Left kidney (tissue), 8 donors: ENCODE measurements at places on chromosomes 1 and 21. TPM values are rescaled to one million over a fixed set of nuclear protein-coding genes. Genes with fewer than 3 reads are reported as not detected.

Gene DDI2
- polyA plus RNA-seq, result 28.1 TPM

Gene GJB5
- polyA plus RNA-seq, result 0.20 TPM

GRCh38 chr1:154751690-154752089 is 118.4 kb downstream of the KCNN3 start:
- DNase-seq, result no peak

- DNase-seq, result no peak
Observed at GRCh38 chr1:42040159-42040558, 113.1 kb upstream of the GUCA2B start.

GRCh38 chr1:117710710-117711109 is 104.9 kb downstream of the TENT5C start:
- no peak for DNase-seq

Gene WNT4
- 6.7 TPM for polyA plus RNA-seq

Gene AHCTF1
- 61.5 TPM for polyA plus RNA-seq

DNA sequence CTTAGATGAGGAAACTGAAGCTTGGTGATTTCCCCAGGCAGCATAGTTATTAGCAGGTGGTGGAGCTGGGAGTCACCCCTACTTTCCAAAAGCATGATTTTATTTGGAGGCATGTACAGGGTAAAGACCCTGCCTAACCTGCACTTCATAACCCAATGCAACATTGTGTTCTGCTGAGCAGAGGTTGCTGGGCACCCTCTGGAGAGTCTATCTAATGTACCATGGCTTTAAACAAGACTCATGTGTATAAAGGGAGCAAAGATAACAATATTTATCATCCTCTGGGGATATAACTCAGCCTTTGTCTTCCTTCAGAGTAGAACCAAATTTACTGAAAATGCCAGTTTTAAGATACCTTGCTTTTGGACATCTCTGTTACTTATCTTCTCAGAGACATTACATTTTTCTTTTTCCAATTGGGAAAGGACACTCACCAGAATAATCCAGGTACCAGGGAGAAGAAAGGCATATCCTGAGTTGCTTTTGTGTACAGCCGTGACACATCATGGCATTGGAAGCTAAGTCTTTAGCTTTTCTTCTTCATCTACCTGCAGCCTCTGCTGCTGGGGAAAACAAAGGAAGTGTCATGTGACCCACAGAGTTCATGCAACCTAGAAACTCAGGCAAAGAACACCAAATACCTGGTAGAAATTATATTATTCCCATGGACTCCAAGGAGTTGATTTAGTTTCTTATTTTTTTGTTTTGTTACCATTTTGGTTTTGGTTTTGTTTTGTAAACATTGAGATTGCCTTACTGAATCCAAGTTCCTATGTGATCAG is 39.6 kb downstream of the ELAVL4 start:
- no peak for DNase-seq

DNA sequence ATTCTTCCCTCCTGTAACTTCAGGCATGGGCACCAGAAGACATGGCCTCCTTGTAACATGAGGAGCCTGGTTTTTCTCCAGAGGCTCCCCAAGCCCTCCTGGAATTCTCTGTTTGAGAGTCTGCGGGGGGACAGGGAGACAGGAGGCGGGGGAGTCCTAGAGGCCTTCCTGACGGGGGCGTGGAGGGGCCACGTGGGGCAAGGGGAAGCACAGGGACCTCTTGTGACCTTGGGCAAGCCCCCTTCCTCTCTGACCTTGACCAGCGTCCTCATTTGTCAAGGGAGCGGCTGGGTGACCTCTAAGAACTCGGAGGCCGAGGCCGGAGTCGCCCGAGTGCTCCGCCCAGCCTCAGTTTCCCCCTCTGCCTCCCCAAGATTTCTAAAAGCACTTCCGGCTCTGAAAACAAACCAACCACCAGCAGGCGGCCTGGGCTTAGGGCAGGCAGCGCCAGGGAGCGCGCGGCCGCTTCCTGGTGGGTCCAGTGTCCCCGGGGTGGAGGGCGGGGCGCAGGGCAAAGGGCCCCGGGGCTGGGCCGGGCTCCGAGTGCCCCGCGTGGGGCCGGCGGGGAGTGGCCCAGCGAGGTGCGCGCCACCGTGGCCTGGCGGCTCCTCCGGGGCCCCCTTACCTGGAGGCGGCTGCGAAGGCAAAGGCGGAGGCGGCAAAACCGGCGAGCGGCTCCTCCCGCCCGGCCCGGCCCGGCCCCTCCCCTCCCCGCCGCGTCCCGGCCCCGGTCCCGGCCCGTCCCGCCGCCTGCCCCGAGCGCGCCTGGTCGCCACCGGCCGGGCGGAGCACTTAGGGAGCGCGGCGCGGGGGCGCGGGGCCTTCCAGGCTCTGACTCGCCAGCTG is at the start of gene TMCO4:
Gene TMCO4, minus strand, starts transcription at position 687 of the 846 bp plus-strand sequence. CDS start 19,158 bp downstream, outside the sequence.
- DNase-seq, result no peak

Gene AMY2A
- polyA plus RNA-seq, result 0.53 TPM

Gene LCA5L
- 7.0 TPM for polyA plus RNA-seq

Gene PPIH
- 59.6 TPM for polyA plus RNA-seq

DNA sequence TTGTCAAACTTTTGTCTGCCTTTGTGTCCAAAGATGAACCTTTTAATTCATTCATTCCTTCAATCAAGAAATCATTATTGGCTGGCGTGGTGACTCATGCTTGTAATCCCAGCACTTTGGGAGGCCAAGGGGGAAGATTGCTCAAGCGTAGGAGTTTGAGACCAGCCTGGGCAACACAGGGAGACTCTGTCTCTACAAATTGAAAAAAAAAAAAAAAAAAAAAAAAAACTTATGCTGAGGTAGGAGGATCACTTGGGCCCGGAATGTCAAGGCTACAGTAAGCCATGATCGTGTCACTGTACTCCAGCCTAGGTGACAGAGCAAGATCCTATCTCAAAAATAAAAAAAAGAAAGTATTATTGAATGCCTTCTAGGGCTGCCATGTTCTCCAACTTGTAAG is 51.3 kb upstream of the CXADR start:
- DNase-seq, result no peak

DNA sequence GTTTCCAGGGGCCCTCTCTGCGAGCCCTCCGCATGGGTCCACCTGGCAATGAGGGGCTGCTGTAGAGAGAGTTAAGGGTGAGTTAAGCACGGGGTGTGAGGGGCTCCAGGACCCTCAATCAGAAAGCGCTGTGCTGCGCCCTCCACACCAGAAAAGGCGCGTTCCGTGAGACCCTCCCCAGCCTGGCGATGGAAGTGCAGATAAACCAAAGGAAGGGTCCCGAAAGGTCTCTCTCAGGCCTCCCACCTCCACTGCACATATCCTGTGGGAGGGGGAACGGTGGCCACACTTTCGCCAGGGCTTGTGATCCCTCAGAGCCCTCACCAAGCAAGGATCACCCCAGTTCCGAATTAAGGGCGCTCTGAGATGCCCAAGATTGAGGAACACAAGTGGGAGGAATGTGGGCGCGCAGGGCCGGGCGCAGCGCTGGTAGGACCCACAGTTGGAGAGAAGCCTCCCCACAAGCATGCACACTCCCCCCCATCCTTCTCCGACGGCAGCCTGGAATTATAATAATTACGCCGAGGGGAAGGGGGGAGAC is 1.1 kb downstream of the WNT3A start:
- DNase-seq, result no peak

GRCh38 chr1:59697150-59697800 is 117.5 kb upstream of the HOOK1 start:
- DNase-seq, result no peak

- no peak for DNase-seq
Observed at GRCh38 chr21:16794950-16795349, 717.9 kb upstream of the CXADR start.

DNA sequence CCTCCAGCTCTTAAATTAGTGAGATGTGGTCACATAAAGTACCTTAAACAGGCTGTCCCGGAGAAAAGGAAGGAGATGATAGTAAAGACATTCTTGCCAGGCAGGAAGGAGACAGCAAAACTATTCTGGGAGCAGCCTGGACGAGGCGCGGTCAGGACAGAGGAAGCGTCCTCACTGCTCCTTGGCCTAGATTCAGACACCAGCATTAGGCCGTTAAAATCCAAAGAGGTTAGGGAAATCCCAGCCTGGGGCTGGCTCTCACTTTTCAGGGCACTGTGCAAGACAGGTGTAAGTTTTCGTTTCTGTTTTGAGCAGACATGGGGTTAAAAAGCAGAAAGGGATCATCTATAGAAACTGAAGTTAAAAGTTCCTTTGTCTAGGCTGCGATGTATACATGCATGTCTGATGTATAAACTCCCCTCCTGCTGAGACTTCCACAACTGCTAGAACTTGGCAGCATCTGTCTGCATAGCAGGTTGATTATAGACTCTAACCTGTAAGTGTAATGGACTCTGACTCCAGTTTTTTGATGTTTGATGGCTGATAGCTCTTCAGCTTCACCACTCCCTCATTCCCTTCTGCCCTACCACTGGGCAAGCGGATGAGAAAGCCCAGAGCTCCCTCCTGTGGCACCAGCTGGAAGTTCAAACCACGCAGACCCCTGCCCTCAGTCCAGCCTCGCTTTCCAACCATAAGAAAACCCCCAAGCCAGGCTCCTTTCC is 21.5 kb downstream of the STPG1 start:
- DNase-seq, result peak; percentile 56

Gene PGLYRP3
- not detected for polyA plus RNA-seq

DNA sequence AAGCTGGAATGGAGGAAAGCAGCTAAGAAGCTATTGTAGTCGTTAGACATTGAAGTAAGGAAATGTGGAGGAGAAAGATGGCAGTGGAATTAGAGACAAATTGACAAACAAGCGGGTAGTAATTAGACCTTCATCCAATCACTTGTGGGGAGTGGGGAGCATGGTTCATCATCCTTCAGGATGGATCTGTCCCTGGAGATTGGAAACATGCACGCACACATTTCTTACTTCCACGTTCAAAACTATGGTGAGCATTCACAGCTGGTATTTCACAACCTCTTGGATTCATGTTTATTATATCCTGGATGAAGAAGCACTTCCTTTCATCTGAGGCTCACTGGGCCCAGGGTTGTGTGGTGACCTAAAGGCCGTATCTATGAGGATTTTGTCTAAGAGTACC is 188.1 kb downstream of the ST6GALNAC3 start:
- no peak for DNase-seq

Gene TRMT13
- 44.2 TPM for polyA plus RNA-seq

Gene ARHGAP29
- 96.2 TPM for polyA plus RNA-seq

DNA sequence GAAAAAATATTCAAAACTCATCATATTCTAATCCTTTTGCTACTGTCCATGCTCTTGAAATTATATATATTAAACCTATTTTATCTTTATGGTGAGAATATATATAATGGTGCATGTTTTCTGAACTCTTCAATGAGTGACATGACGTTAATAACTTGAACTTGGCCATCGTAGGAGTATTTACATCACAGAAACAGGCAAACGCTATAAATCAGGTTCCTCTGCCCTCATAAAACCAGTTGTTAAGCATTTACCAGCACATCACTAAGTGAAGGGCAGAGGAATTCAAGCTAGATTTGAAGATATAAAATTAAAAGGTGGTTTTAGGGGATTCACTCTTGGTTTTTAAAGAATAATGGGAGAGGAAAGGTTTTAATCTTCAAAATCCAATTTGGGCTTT is 20.5 kb downstream of the NID1 start:
- no peak for DNase-seq

Gene TRPM2
- 0.57 TPM for polyA plus RNA-seq

- DNase-seq, result no peak
Observed at GRCh38 chr1:77424236-77424635, 142.4 kb downstream of the AK5 start.

Gene RGS13
- polyA plus RNA-seq, result not detected

DNA sequence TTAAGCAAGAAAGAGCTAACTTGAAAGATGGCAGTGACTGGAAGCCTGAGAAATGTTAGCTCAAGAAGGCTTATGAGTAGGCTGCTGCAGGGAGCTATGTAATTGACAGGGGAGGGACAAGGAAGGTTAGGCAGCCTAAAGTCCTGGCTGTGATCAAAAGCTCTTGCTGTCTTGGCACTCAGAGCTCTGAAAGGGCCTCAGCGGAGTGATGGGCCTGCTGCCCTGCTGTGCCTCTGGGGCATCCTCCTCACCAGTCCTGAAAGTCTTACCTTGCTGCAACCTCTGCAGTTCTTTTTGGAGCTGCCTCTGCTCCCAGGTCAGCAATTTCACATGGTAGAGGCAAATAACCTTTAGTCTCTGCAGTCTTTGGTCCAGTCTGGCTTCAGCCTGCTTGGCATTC is 1.8 kb downstream of the CCDC190 start:
- DNase-seq, result no peak

DNA sequence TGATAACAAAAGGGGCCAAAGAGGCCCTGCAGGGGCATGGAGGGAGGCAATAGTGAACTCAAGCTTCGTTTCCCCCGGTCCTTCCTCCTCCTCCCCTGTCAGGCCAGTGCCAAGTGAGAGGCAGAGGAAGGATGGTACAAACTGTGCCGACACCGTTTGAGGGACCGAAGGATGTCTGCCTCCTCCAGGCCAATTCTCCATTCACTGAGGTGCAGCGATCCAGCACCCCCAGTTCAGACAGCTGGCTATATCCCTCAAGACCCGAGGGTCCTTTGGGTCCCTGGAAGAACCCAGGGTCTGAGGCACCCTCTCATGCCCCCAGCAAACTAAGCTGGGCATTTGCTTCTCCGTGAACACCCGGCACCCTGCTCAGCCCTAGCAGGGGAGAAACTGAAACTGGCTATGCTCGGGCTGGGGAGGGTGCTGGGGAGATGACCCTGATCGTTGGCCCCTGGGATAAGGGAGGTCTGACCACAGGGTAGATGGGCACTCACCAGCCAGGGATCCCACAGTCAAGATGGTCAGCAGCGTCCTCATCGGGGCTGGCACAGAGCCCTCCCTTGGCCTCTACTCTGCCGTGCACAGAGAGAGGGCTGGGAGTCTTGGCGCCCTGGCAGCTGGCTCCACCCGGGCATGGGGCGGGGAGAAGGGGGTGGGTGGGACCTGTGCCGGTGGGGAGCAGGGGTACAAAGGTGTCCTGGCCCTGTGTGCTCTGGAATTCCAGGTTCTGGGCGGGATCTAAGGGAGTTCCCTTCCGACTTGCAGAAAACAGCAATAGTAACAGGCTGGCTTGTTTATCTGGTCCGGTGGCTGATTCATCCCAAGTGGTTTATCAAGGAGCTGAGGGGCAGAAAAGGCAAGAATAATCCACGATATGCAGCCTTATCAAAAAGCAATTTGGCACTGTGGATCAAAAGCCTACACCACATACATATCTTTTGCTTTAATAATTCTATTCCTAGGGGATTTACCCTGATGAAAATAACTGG is at the start of gene IL22RA1:
Gene IL22RA1, minus strand, starts transcription at position 595 of the 989 bp plus-strand sequence. Its CDS starts 58 bp downstream, at position 537.
- no peak for DNase-seq

Gene C4BPB
- polyA plus RNA-seq, result 0.50 TPM
